ENCODE measurements at places on chromosomes 4 and X.
A peak's percentile ranks its signal among the peaks of the same experiment; 100 is the strongest.

DNA sequence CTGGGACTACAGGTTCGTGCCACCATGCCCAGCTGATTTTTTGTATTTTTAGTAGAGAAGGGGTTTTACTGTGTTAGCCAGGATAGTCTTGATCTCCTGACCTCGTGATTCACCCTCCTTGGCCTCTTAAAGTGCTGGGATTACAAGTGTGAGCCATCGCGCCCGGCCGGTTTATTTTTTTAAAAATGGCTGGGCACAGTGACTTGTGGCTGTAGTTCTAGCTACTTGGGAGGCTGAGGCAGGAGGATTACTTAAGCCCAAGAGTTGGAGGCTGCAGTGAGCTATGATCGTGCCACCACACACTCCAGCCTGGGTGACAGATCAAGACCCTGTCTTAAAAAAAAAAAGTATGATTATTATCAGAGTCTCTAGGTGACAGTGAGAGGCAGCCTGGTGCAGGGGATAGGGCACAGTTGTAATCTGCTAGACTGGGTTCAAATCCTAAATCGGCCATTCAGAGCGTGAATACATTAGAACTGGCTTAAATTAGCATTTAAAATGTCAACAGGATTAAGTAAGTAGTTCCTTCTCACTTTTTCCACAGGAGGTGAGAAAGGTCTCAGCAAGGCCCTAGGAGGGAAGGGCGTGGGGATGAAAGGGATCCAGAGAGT is 435 bp upstream of the MGST2 start:
- DNase-seq = no peak

DNA sequence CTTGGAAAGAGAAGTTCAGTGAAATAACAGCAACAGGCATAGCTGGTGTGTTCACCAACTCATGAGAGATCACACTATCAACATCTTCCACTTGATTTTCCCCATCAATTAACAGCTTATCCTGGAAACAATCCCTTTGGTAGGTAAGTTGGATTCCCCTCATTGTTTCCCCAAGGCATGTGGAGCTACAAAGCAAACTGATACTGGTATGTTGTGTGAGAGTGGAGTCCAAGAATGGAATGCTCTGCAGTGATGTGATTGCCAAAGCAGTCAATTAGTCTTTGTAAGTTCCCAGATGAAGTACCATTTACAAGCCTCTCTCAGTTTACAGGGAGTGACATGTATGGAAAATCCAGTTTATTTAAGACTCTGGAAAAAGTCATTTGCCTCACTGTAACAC is 13.7 kb upstream of the XAGE2 start:
- DNase-seq = no peak

- no peak for DNase-seq
Observed at GRCh38 chr4:126061655-126062054, 746.9 kb downstream of the FAT4 start.

DNA sequence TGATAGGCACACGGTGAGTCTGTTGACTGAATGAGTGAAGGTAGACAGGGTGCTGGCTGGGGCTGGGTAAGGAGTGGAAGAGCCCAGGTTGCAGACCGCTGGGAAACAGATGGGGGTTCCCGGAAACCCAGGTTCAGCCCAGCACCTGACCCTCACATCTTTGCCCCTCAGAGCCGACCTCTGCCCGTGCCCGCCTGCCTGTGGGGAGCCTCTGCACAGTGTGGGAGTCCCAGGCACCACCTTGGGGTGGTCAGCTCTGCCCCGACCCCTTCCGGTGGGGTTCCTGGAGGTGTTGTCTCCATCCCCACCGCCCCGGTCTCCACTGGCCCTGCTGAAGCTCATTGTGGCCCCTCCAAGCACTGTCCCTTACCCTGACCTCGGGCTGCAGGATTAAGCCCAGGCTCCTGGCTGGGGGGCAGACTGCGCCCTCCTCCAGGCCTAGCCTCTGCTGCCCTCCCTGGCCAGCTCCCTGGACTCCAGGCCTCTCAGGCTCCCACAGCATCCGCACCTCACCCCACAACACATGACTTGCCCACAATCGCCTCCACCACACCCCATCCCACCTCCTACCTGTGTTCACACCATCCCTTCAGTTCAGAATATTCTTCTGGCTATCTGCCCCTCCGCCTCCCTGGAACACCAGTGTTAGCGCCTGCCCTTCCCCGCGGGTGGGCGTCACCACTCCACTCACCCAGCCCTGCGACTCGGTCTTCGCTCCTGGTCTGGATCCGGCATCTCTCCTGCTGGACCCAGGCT is 21.4 kb downstream of the HMX1 start:
- no peak for DNase-seq

DNA sequence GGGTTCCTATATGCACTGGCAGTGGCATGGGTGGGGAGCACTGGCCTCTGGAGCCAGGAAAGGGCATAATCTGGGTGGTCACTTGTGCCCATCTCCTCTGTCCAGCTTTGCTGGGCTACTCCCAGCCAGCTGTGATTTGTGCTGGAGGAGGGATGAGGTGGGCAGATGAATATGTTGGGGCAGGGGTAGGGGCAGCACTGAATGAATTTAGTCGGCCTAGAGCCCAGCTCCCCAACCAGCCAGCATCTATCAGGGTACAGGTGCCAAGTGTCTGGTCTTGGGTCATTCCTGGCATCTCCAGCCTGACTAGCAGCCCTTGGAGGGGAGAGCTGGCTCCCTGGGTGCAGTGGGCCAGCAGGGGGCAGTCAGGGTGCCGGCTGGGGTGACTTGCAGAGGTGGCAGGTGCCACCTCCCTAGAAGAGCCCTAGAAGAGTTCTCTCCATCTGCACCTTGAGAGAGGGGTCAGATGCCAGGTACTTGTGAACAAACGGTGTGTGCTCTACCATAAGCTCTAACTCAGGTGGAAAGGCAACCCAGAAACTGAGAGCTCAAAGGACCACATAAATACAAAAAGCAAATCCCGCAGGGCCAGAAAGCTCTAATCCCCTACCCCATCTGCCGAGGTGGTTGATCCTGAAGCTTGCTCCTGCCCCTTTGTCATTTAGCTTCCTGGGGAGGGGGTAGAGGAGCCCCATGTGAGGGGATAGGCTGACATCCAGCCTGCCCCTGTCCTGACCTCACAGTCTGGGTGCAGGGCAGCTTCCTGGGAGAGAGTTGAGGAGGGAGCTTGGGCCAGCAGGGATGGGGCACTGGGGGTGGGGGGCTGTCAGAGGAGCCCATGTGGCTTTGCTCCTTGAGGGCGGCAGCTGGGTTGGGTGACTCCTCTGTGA is 2.2 kb downstream of the SORCS2 start:
- DNase-seq = no peak

GRCh38 chrX:79036157-79036880 is 91.1 kb downstream of the P2RY10 start:
- no peak for DNase-seq

GRCh38 chr4:118752551-118752950 is 67.4 kb downstream of the METTL14 start:
- DNase-seq = no peak

DNA sequence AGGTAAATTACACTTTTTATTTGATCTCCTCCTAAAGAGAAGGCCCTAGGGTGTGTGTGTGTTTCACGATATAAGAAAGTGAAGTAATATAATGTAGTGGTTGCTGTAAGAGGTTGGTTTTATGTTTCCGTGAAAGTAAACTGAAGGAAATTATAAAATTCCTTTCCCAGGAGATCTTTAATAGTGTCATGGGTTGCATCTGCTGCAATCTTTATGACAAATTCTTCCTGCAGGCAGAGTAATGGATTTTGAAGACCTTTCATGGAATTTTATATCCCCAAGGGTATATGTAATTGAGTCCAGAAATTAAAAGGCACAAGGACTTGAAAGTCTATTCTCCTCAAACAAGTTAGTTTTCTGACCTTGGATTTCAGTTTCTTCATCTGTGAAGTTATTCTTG is 538.6 kb downstream of the ANKRD50 start:
- no peak for DNase-seq

DNA sequence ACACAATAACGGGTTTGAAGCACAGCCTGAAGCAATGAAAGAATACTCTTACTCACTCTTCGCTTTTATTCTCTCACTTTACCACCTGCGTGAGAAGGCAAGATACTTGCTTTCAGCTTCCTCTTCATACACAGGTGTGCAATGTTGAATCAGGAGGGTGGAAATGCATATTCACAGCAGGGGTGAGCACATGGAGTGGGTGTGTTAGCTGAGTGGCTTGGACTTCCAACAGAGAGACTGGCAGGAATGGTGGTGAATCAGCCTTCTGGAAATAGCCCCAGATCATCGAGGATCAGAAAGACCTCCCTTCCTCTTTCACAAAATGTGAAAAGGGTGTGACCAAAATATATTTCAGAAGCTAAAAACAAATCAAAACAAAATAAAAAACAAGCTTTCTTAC is 521.2 kb downstream of the STIM2 start:
- no peak for DNase-seq

DNA sequence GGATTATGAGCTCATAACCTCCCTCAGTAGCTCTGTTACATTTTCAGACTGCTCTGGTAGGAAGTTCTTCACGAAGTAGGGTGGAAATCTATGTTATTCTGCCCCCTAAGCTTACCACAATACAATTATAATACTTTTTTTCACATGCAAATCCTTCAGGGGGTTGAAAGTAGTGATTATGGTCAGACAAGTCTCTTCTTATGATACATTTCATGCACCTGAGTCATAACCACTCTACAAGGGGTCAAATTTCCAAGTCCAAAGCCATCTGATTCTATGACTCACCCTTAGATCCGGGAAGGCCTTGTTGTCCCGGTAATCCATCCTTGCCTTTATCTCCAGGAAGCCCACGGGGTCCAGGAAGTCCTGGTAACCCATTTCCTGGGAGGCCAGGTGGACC is 95.2 kb downstream of the ATG4A start:
- peak; percentile 76 for DNase-seq

- no peak for DNase-seq
Observed at GRCh38 chr4:179766938-179767337, 2324.7 kb upstream of the AGA start.

DNA sequence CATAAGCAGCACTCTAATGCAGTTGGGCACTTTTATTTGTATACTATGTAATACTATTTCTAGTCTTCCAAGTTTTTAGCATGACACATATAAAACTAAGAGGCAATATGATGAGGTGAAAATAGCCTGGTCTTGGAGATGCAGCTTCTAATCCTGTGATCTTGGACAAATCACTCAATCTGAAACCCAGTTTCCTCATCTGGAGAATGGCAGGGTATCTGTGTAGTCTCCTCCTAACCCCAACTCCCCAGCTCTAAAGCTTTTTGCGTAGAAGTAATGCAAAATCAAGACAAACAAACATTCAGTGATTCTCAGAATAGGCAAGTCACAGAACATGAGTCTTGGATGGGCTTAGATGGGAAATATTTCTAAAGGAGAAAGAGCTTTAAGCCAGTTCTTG is 36.7 kb upstream of the IL21 start:
- no peak for DNase-seq

DNA sequence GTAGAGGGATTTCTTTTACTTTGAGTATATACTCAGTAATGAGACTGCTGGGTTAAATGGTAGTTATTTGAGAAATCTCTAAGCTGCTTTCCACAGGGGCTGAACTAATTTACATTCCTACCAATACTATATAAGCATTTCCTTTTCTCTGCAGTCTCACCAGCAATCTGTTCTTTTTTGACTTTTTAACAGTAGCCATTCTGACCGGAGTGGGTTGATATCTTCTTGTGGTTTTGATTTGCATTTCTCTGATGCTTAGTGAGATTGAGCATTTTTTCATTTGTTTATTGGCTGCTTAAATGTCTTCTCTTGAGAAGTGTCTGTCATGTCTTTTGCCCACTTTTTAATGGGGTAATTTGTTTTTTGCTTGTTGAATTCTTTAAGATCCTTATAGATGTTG is 43.3 kb downstream of the SPCS3 start:
- no peak for DNase-seq

GRCh38 chrX:7170898-7171297 is 22.9 kb upstream of the PUDP start:
- DNase-seq = no peak

DNA sequence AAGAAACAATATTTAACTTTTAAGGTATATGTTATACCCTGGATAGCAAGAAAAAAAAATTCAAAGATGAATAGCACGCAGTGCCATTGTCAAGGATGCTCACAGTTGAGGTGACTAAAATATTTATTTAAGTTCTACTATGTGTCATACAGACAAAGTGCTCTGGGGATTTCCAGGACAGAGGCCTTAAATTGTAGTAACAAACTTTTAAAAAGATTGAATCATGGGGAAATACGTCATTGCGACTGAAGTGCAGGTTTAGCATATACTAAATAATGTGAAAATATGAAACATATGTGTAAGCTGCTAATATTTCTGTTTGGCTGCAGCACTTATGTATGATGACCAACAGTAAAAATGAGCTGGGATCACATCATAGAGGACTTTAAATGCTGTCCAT is 748.0 kb upstream of the PCDH7 start:
- no peak for DNase-seq

- no peak for DNase-seq
Observed at GRCh38 chr4:154312246-154312645, 179.4 kb downstream of the DCHS2 start.

DNA sequence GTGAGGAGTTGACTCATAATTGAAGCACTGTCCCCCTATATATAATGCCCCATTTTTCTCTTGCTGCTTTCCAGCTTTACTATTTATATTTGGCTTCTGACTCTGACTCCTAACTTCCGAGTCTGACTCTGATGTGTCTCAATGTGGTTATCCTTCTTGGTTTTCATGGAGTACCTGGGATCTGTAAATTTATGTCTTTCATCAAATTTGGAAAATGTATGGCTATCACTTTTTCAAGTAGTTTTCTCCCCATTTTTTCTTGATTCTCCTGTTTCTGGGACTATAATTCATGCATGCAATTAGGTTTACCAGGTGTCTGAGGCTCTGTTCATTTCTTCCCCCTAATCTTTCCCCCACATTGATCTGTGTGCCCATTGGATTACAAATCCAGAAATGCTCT is 156.8 kb upstream of the SFRP2 start:
- DNase-seq = no peak

DNA sequence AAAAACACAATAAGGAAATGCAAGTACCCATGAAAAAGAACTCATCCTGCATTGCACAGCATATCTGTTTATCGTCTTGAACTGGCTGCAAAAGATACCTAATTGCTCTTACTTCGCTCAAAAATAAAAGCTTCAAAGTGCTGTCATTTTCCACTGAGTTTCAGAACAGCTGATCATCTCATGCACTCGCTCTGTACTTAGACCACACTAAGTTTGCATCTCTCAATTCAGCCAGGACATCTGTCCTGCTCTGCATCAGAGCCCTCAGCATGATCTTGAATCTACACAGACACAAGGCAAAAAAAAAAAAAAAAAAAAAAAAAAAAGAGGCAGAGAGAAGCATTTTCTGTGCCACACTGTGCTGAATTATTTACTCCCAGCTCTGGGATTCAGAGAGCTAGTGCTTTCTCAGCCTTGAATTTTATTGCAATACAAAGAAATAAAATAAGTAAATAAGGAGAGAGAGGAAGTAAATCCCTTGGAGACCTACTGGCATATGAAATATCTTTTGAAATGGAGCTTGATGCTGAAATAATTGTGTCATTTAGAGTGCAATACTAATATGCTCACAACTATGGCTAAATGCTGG is 81.3 kb downstream of the PPP1R2C start:
- no peak for DNase-seq

GRCh38 chrX:54430519-54430918 is 9.7 kb upstream of the TSR2 start:
- no peak for DNase-seq

DNA sequence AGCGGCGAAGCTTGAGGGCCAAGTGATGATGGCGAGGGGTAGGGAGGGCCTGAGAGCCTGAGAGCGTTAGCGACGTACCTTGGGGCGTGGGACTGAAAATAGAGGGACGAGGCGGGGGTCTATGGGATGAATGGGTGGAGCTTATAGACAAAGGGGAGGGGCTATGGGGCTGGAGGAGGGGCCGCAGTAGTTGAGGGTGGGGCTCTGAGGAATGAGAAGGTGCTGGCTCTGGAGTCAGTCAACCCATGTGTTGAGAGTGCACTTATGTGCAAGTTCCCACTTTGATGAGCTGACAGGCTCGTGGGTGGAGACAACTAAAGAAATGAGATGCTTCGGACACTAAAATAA is 488 bp downstream of the TBC1D25 start:
- DNase-seq = peak; percentile 54

Measured in RWPE1 (cell line).